ENCODE measurements at places on chromosomes 2 and 18.

GRCh38 chr2:220353897-220354296 is 726.5 kb downstream of the SLC4A3 start:
- no peak for DNase-seq

DNA sequence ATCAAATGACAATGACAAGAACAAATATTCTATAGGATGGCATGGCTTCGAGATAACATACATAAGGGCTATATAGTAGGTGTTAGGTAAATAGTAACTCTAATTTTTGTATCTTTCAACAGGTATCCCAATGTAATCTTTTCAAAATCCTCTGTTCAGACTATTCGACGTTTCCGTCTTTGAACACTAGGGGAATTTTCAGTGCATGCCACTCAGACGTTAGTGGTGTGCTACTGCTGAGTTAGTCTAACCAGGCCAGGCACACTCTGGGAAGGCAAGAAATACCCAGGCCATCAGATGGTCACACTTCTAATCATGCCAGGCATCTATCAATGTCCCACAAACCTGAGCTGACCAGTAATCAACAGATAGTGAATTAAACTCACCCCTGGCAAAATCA is 14.6 kb upstream of the CREG2 start:
- DNase-seq, result no peak

GRCh38 chr2:69605284-69605683 is 38.3 kb downstream of the AAK1 start:
- no peak for DNase-seq

DNA sequence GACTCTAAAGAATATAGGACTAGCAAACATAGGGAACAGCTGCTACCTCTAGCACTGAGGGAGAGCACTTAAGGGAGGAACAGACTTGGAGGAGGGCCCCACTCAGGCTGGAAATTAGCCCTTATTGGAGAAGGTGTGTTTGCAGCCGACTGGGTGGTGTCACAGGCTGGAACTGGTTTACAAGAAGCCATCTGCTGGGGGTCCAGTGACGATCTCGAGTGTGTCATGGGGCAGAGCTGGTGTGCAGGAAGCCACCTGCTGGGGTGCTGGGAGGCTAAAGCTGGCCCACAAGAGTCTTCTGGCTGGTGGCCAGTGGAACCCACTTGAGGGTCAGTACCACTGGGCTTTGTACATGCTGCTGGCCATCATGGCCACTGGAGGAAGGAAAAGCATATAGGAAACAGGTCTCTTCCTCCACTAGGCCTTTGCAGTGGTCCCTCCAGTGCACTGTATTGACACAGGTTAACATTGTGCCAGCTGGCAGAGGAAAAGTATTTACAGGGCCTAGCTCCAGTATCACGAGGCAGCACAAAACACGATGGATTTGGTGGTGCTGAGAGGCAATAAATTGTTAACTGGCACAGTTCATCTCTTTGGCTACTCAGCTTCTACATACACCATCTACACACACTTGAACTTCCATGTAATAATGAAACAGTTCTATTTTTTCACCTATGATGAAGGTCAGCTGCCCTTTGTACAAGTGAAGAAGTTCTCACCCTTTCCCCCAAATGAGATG is 43.6 kb downstream of the MAP3K20 start:
- DNase-seq, result no peak

DNA sequence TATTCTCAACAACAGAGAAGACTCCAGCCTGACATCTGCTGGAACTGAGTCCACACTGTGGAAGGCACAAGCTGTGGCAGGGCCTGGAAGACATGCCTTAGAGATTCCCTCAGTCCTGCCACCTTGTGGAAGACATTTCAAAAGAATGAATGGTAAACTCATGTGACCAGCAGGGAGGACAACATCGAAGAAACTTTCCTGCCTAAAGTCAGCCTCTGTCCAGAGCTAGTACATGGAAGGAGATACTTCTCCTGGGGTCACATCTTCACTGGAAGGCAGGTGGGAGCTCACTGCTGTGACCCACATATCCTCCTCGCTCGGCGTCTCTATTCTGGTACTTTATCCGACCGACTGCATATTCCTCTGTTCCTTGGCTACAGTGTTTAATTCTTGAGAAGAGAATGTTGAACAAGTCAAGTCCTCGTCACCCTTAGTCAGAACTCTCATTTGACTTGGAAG is 59.5 kb downstream of the PUM2 start:
- no peak for DNase-seq

GRCh38 chr2:225008935-225009334 is 33.3 kb downstream of the DOCK10 start:
- no peak for DNase-seq

DNA sequence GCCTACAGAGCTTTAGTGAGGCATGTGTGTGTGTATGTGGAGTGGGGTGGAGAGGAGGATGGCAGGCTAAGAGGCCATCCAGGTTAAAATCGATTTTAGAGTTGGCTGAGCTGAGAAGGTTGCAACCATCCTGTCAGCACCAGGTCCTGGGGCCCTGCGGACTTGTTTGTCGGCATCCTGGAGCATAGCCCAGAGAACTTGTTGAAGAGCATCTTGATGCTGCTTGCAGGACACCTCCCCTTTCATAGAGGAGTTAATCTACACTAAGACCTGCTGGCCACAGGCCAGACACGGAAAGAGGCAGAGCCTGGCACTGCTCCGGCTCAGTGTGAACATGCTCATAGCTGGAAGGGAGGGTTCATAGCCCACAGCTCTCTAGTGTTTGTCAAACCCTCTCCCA is 72.1 kb upstream of the RGPD5 start:
- DNase-seq, result no peak
